A673 (cell line): ENCODE measurements at places on chromosomes 16 and 17. TPM values are rescaled to one million over a fixed set of nuclear protein-coding genes. Genes with fewer than 3 reads are reported as not detected.

- peak; percentile 93 for DNase-seq
These were observed 1.4 kb downstream of the EIF5A start for GRCh38 chr17:7308625-7309433.

DNA sequence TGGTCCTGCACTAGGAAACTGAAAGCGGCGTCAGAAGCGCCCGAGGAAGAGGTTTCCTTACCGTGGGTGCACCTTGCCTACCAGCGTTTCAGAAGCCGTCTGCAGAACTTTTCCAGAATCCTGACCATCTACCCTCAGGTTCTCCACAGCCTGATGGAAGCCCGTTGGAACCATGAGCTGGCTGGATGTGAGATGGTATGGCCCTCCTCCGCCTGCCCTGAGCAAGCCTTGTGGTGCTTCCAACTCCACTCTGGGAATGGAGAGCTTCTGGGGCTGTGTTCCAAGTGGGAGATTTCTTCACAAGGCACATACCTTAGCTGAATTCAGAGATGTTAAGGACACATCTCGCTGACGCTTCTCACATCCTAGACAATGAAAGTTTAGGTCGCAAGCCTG lies 51.8 kb upstream of the ENDOV start:
- no peak for DNase-seq

DNA sequence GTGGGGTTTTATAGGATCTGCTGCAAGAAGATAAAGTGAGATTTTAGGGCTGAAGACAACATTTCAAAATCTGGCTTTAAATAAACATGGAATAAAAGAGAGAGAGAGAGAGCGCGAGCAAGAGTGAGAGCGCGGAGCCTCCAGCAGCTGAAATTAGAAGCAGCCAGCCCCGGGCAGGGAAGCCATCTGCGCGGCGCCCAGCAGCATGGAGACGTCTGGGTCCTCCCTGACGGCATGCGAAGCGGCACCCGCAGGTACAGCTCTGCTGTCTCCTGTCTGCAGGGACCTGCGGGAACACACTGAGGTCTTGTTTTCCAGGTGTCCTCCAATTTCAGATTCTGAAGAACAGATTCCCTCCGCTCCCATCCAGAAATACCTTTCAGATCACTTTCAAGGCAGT lies 7.9 kb upstream of the BAIAP2 start:
- DNase-seq, result no peak

GRCh38 chr17:31508288-31509094 lies 117.0 kb downstream of the RAB11FIP4 start:
- DNase-seq, result no peak

- no peak for DNase-seq
These were observed 39.1 kb downstream of the NDEL1 start for GRCh38 chr17:8474826-8475225.

DNA sequence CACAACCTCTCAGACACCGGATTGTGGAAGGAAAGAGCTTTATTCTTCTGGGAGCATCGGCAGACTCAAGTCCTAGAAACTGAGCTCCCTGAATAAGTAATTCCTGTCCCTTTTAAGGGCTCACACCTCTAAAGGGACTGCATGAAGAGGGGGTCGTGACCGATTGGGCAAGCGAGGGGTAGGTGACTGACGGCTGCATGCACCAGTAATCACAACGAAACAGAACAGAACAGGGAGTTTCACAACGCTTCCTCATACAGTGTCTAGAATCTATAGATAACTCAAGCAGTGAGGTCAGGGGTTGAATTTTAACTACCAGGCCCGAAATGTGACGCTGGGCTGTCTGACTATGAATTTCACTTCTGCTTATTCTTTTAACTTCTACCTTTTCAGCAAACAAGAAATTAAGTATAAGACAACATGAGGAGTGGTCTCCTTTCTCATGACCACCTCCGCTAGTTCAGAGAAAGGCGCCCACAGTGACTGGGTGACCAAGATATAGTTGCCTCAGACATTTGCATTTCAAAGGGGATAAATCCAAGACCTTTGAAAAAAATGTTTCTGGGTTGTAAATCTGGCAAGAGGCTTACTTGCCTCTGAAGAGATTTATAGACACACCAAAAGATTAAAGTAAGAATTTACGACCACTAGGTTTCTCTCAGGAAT lies 88.4 kb upstream of the ATF7IP2 start:
- DNase-seq, result no peak

The KRTAP4-16 gene
- total RNA-seq, result not detected in 2 replicates

The CCDC92B gene
- total RNA-seq, result 0.09 TPM in 1 of 2 replicates, not detected in the other

The CRYM gene
- total RNA-seq, result not detected in 2 replicates

The KRTAP16-1 gene
- not detected in 2 replicates for total RNA-seq

The GRAPL gene
- total RNA-seq, result not detected in 2 replicates

The FMNL1 gene
- 1.0 and 1.4 TPM in 2 replicates for total RNA-seq
